ENCODE measurements at places on chromosomes 3 and 15. TPM values are rescaled to one million over a fixed set of nuclear protein-coding genes. Genes with fewer than 3 reads are reported as not detected.

Gene ACKR2
- total RNA-seq: 0.10 TPM

Gene PPIP5K1
- total RNA-seq: 4.7 TPM

Gene ARRDC4
- 0.20 TPM for total RNA-seq

Gene NRROS
- 0.04 TPM for total RNA-seq

Data from A549 treated with dexamethasone at 1 μM for 4 hours (cell line).